ENCODE measurements at places on chromosomes 6 and 20. TPM values are rescaled to one million over a fixed set of nuclear protein-coding genes. Genes with fewer than 3 reads are reported as not detected.

The RAET1E gene
- total RNA-seq: 3.2 TPM

The HLA-G gene
- total RNA-seq: not detected

The CCN6 gene
- not detected for total RNA-seq

The RBM24 gene
- total RNA-seq: 13.1 TPM

The SLC22A16 gene
- total RNA-seq: not detected

The PBOV1 gene
- not detected for total RNA-seq

The DYNLRB1 gene
- 223 TPM for total RNA-seq

The REM1 gene
- not detected for total RNA-seq

The SMOC2 gene
- not detected for total RNA-seq

The PTCHD4 gene
- total RNA-seq: 0.07 TPM

The MYB gene
- total RNA-seq: 1.0 TPM

The LIN28B gene
- total RNA-seq: 1.4 TPM

The POU5F1 gene
- total RNA-seq: 4.5 TPM

The PTGIS gene
- total RNA-seq: 0.05 TPM

The PGC gene
- total RNA-seq: not detected

The GLP1R gene
- not detected for total RNA-seq

The LGSN gene
- total RNA-seq: 4.8 TPM

The CARMIL1 gene
- total RNA-seq: 9.8 TPM

The MDFI gene
- total RNA-seq: 0.81 TPM

The TREML2 gene
- total RNA-seq: not detected

Measured in A549 treated with DMSO at 1 μM for 4 hours (cell line).